Activated naive CD8-positive, alpha-beta T cell treated with anti-CD3 and anti-CD28 coated beads for 36 hours (primary cell): ENCODE measurements at places on chromosomes 1 and 21. TPM values are rescaled to one million over a fixed set of nuclear protein-coding genes. Genes with fewer than 3 reads are reported as not detected.
A peak's percentile ranks its signal among the peaks of the same experiment; 100 is the strongest.

GRCh38 chr1:185996211-185996610, 262.0 kb downstream of the HMCN1 start:
- DNase-seq: no peak
- H3K36me3 ChIP-seq: no peaks in the 10 kb centered on the region
- H3K27me3 ChIP-seq: peaks cover 6% of the 10 kb centered on the region
- peaks cover 2% of the 10 kb centered on the region for H3K4me1 ChIP-seq
- no peak overlapping the region for H3K4me3 ChIP-seq

Gene GDAP2
- 25.6 TPM for total RNA-seq

- no peak overlapping the region for H3K4me3 ChIP-seq
- H3K4me1 ChIP-seq: peaks cover 5% of the 10 kb centered on the region
- H3K27ac ChIP-seq: no peak overlapping the region
- DNase-seq: no peak
These were observed 8.9 kb downstream of the KCNAB2 start for GRCh38 chr1:6054596-6054995.

DNA sequence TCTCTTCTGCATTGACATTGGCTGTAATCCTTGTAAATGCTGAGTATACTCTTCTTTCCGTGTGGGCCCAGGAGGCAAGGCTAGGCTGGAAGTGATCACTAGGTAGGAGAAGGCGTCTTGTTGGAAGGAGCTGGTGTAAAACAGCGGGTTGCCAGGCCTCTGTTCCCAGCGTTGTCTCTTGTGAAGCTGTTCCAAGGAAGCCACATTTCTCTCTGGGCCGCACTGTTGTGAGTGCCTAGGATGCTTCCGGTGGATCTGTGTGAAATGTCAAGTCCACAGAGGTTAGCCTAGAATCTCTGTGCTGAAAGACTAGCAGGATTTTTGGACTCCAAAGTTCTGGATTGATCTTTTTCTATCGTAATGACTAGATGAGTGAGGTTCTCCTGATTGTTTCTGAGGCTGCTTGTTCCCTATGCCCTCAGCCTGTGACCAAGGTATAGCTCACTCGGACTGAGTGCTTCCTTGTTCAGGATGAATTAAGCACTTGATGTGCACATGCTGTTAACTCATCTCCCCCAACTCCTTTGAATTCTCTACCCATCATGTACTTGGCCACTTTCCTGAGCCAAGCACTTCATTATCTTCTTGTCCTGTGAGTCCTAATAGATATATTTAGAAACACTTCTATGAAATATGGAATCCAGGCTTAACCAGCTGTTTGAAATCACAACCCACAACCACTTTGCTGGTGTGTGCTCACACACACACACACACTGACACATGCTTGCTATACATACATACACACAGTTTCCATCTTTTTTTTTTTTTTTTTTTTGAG, 63.3 kb downstream of the PBX1 start:
- H3K36me3 ChIP-seq: no peaks in the 10 kb centered on the region
- no peak overlapping the region for H3K4me3 ChIP-seq
- H3K4me1 ChIP-seq: peaks cover 2% of the 10 kb centered on the region

- H3K4me3 ChIP-seq: peak overlapping the region; percentile 98
- H3K27ac ChIP-seq: peak overlapping the region; percentile 45
- no peaks in the 10 kb centered on the region for H3K27me3 ChIP-seq
These were observed 2.4 kb downstream of the TRIM11 start for GRCh38 chr1:228404107-228404720.

DNA sequence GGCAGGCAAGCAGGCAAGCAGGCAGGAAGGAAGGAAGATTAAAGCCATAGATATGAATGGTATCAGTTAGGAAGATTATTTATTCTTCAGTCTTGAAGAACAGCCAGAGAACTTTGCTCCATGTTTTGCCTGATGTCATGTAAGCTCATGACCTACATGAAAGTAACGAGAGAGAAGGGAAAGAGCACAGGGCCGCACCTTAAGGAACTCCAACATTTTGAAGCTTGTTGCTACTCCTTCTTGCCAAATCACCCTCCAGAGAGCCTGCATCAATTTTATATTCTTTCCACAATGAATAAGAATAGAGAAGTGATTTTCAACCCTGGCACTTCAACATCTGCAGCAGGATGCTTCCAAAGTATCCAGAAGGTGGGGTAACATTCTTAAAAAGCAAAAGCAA, 78.0 kb upstream of the EFHD2 start:
- no peaks in the 10 kb centered on the region for H3K36me3 ChIP-seq
- H3K4me1 ChIP-seq: peaks cover 3% of the 10 kb centered on the region
- DNase-seq: no peak
- no peak overlapping the region for H3K4me3 ChIP-seq

DNA sequence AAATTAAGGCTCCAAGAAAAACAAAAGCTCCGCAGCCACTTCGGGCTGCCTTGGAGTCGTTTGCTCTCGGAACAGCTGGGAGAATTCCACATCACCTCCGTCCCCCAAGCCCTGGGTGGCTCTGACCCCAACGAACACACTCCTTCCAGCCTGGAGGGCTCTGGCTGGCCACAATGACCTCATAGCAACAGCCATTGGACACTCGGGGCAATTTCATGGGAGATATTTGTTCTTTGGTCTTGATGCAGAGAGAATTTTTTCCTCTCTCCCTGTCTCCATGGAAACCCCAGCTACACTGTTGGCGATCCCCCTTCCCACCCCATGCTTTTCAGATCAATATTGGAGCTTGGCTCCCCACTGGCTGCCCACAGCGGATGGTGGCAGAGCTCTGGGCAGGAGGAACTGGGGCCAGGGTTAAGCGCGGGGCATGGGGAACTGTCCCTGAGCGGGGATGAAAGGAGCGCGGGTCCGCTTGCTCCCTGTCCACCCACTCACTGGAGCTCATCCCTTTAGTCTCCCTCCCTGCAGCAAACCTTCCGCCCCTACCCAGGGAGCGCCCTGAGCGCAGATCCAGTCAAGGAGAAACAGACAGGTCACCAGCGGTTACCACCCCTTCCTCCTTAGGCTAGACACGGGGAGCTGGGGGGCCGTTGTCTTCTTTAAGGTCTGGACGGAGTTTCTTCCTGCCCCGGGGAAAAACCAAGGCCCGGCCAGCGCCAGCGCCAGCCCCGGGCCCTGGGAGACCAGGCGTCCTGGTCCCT, 1.2 kb downstream of the WNT4 start:
- H3K27ac ChIP-seq: no peak overlapping the region
- no peaks in the 10 kb centered on the region for H3K36me3 ChIP-seq

DNA sequence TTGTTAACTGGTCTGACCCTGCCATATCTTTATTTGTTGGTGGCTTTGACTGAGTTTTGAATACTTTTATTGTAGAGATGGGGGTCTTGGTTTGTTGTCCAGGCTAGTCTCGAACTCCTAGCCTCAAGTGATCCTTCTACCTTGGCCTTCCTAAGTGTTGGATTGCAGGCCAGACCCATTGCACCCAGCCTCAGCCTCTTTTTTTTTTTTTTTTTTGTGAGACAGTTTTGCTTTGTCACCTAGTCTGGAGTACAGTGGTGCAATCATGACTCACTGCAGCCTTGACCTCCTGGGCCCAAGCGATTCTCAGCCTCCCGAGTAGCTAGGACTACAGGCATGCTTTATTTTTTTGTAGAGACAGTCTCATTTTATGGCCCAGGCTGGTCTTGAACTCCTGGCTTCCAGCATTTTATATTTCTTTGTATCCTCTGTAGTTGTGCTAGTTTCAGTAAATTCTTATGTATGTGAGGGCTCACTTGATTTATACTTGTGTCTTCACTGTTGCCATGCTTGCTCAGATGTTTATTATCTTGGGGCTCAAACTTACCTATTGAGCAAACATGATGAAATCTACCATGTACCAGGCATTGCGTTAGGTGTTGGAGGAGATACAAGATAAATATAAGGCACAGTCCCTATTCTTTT, 24.1 kb downstream of the THRAP3 start:
- H3K27me3 ChIP-seq: no peaks in the 10 kb centered on the region
- H3K36me3 ChIP-seq: peaks cover 33% of the 10 kb centered on the region
- peak overlapping the region; percentile 70 for H3K27ac ChIP-seq
- H3K4me3 ChIP-seq: no peak overlapping the region
- no peak for DNase-seq

Gene C1orf56
- total RNA-seq: 1.1 TPM

Gene LCE2A
- not detected for total RNA-seq

- no peak for DNase-seq
- H3K4me3 ChIP-seq: peak overlapping the region; percentile 100
- H3K36me3 ChIP-seq: peaks cover 34% of the 10 kb centered on the region
- no peaks in the 10 kb centered on the region for H3K27me3 ChIP-seq
- peaks cover 39% of the 10 kb centered on the region for H3K4me1 ChIP-seq
These were observed 1.9 kb upstream of the DENND2D start for GRCh38 chr1:111202366-111202706.

DNA sequence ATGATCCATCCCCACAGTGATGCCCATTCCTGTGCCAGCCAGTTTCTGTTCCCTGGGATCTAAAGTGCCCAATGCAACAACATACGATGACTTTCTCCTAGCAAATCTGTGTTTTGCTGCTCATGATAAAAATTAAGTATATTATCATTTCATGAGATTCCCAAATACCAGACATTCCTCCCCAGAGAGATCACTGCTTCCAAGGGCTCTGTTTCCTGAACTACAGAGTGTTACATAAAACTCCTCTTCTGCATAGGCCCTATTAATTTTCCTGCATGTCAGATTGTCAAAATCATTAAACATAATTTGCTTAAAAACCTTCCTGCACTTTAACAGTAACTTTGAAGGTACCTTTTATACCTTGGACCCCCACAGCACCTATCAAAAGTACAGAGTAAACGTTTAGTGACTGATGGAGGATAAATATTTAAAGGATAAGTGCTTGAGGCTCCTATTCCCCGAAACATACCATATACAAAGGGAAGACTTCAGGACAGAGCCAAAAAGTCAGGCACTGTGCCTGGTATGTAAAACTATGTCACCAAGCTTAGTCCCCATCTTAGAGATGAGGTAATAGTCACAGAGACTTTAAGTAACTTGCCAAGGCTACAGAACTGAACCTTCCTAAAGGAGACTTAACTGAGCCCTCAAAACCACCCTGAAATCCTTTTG, 50.2 kb downstream of the SLC25A24 start:
- H3K27ac ChIP-seq: no peak overlapping the region
- H3K27me3 ChIP-seq: no peaks in the 10 kb centered on the region
- no peak overlapping the region for H3K4me3 ChIP-seq
- no peaks in the 10 kb centered on the region for H3K4me1 ChIP-seq
- peaks cover 22% of the 10 kb centered on the region for H3K36me3 ChIP-seq

- peak overlapping the region; percentile 99 for H3K4me3 ChIP-seq
- no peak for DNase-seq
- peak overlapping the region; percentile 100 for H3K27ac ChIP-seq
- peaks cover 36% of the 10 kb centered on the region for H3K36me3 ChIP-seq
These were observed 828 bp downstream of the PNRC2 start for GRCh38 chr1:23960291-23961020.

Gene MAST2
- 22.5 TPM for total RNA-seq

DNA sequence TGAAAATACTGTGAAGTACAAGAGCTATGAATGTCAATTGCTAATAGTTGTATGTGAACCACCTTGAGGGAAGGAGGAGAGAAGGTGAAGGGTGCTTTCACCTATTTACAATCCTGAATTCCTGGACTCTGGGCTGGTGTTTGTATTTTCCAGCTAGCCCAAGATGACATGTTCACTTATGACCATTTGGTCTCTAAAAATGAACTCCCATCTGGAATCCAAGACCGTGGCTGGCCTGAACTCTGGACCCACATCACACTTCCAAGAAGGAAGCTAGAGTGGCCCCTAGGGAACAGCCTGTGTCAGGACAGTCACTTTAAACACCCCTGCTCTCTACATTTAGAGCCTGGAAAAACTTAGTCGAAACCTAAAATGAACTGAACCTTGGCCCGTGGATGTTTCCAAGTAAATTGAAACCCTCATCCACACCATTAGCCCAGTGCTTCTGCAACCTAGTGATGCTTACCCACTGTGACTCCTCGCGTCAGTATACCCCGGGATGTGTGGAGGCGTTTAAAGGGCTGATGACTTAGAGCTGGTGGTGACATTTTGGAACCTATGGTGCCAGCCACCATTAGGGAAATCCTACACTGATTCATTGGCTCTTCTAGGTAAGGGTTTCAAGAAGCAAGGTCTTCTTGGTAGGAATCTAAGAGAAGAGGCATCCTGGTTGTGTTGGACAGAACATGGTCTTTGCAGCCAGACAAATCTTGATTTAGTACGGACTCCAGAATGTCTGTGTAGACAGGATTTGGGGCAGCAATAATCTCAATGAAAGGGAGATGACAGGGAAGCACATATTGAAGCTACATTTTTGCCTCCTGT, 171.5 kb upstream of the IRF2BP2 start:
- peak; percentile 37 for DNase-seq
- no peak overlapping the region for H3K27ac ChIP-seq
- no peaks in the 10 kb centered on the region for H3K27me3 ChIP-seq

Gene ILDR2
- 5.7 TPM for total RNA-seq

GRCh38 chr1:43367026-43367903, 546 bp downstream of the ELOVL1 start:
- peak; percentile 43 for DNase-seq
- no peaks in the 10 kb centered on the region for H3K27me3 ChIP-seq
- peak overlapping the region; percentile 93 for H3K27ac ChIP-seq
- peaks cover 28% of the 10 kb centered on the region for H3K36me3 ChIP-seq
- H3K4me1 ChIP-seq: peaks cover 24% of the 10 kb centered on the region
- peak overlapping the region; percentile 93 for H3K4me3 ChIP-seq

- H3K36me3 ChIP-seq: no peaks in the 10 kb centered on the region
- peaks cover 4% of the 10 kb centered on the region for H3K27me3 ChIP-seq
- no peak overlapping the region for H3K4me3 ChIP-seq
These were observed 251.3 kb downstream of the PCP4 start for GRCh38 chr21:40118527-40118926.

GRCh38 chr21:31043471-31043870, 5.2 kb upstream of the KRTAP19-8 start:
- no peak for DNase-seq
- no peak overlapping the region for H3K4me3 ChIP-seq
- H3K27me3 ChIP-seq: peaks cover 4% of the 10 kb centered on the region
- no peaks in the 10 kb centered on the region for H3K4me1 ChIP-seq

Gene FMO4
- 1.9 TPM for total RNA-seq

DNA sequence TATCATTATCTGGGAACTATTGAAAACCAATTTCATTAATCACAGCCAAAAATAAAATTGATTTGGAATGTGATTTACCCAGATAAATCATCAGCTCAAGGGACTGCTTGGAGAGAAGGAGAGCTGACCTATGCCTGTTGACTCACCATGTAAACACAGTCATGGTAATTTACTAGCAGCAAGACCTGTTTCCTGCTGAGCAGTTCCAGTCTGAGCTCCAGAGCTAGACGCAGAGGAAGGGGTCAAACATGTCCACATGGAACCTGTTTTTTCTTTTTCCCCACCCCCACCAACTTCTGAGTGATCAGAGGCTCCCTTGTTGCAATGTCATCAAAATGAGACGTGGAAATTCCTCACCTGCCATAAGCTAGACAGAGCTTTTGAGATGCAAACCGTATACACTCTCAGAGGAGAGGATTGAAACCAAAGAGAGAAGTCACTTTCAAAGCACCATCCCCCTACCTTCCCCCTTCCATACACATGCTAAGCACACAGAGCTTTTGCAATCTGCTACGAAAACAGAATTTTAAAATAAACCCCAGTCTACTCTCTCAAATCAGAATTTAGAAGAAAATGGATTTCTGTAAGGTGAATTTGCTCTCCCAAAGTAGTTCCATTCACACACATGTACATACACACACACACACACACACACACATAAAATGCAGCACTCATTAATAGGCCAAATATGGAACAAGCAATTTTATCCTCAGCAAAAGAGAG, 55.9 kb upstream of the PTGFRN start:
- H3K36me3 ChIP-seq: no peaks in the 10 kb centered on the region
- no peak overlapping the region for H3K4me3 ChIP-seq
- H3K4me1 ChIP-seq: peaks cover 16% of the 10 kb centered on the region
- H3K27me3 ChIP-seq: no peaks in the 10 kb centered on the region
- no peak for DNase-seq

Gene CLCNKB
- total RNA-seq: not detected

Gene MPL
- total RNA-seq: not detected

Gene OPRD1
- 0.02 TPM for total RNA-seq
